ENCODE measurements at places on chromosomes 4 and X.

DNA sequence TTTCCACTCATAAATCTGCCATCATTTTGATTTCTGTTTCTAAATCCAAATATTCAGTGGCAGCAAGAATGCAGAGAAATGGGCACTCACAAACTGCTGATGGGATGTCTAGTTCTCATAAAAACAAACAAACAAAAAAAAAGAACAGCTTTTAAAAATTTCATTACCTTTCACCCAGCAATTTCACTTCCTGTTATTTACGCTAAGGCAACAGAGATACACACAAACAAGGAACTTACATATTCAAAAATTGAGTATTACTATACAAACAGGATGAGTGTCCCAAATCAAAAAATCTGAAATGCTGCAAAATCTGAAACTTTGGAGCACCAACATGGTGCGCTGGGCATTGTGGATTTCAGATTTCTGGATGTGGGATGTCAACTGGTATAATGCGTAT, 36.4 kb downstream of the FAT1 start:
- no peak for DNase-seq

DNA sequence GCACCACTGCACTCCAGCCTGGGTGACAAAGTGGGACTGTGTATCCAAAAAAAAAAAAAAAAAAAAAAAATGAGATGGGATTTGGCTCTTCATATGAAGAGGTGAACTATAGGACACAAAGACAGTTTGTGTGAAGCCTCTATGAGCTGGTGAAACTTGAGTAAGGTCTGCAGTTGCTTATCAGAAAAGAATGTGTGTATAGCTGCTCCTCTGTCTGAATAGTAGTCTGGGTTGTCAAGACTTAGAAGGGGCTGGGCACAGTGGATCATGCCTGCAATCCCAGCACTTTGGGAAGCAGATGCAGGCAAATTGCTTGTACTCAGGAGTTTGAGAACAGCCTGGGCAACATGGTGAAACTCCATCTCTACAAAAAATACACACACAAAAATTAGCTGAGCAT, 82.8 kb downstream of the ARSF start:
- no peak for DNase-seq

GRCh38 chr4:96102541-96103026, 262.7 kb downstream of the PDHA2 start:
- DNase-seq: no peak

- DNase-seq: no peak
Observed at GRCh38 chr4:80918004-80918403, 112.5 kb upstream of the BMP3 start.

GRCh38 chr4:54227256-54228055, 1.6 kb upstream of the PDGFRA start:
- no peak for DNase-seq

DNA sequence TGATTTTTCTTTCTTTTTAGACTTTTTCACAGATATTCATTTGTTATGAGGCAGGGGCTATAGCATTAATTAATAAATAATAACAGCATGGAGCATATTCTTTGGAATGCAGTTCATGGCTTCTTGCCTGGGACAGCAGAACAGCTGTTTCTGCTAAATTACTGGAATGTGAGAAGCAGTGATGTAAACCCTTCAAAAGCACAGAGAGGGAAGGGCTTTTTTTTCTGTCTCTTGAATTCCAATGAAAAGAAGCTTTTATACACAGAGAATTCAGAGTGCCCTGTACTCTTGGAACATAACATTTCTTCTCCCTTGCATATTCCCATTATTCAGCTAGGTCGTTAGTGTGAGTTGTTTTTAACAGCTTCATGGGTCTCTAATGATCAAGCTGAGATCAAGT, 28.5 kb upstream of the ANK2 start:
- DNase-seq: no peak

DNA sequence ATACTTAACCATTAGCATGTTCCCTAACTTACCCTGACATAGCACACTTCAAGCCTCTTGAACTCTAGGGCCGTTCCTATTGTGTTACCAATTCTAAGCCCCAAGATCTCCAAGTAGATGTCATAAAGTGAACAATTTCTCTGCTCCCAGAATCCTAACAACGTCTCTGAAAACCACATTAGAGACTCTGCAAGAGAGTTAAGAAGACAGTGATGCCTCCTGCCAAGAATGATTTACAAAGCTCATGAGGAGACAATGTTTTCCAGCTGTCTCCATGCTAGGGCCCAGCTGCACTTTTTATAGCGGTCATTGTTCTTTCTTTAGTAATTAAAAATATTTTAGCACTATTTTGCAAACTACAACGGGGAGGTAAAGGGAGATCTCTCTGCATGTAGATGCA, 358.4 kb downstream of the PPP3CA start:
- no peak for DNase-seq

Data from activated CD8-positive, alpha-beta memory T cell treated with anti-CD3 and anti-CD28 coated beads, Interleukin-2, amount 50 U/mL, for 4 hours (primary cell).